ENCODE measurements at places on chromosomes 16 and 17. TPM values are rescaled to one million over a fixed set of nuclear protein-coding genes. Genes with fewer than 3 reads are reported as not detected.

DNA sequence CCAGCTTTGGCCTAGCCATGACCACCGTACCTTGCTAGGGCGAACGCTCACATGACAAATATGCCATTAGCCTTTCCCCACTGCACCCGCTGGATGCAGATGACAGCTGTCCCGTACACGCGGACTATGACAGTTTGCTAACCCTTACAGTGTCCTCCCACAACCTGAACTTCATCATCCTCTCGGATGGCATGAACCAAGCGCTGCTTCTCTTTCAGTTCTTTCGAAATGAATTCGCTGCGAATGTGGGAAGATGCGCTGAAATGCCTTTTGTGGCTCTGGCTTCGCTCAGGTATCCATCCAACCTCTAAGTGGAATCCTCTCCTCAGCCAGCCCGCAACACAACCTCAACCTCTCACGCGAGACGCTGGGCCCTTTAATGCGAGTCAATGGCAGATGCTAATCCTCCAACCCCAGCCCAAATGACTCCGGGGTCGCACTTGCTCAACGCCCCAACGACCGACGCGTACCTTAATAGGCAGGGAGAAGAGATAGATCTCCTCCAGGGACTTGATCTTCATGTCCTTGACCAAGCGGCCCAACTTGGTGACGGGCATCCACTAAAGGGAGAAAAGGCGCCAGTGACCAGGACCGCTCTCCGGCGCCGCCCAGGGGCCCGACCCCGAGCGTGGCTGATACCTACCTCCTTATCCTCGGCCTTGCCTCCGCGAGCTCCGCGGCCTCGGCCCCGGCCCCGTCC lies 670 bp downstream of the RPS2 start:
- H3K4me1 ChIP-seq, result peaks cover 26% of the 10 kb centered on the region
- H3K4me3 ChIP-seq, result peak overlapping the region; percentile 75
- DNase-seq, result no peak
- peaks cover 27% of the 10 kb centered on the region for H3K36me3 ChIP-seq
- peak overlapping the region; percentile 98 for H3K27ac ChIP-seq

DNA sequence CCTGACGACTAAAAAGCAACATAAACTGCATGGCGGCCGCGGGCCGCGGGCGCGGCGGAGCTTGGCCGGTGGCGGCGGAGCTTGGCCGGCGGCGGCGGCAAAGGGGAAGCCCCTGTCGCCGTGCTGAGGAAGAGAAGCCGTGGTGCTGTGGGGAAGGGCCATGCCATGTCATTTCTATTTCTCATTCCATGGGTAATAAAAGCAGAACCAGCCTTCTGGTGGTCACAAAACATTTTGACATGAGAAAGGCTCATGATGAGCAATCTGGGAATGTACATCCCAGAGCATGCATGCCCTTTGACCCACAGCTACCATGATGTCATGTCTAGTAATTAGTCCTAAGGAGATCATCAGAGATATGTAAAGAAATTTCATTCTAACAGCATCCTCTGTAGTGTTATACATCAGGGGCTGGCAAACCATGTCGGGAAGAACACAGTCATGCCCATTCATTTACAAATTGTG lies 23.9 kb upstream of the HEATR6 start:
- peak; percentile 73 for DNase-seq
- peak overlapping the region; percentile 31 for H3K4me3 ChIP-seq
- H3K27ac ChIP-seq, result peak overlapping the region; percentile 58
- no peaks in the 10 kb centered on the region for H3K27me3 ChIP-seq

SLC5A10 gene
- total RNA-seq, result not detected

- H3K27me3 ChIP-seq, result no peaks in the 10 kb centered on the region
- peak; percentile 95 for DNase-seq
- peaks cover 47% of the 10 kb centered on the region for H3K36me3 ChIP-seq
These were observed at the start of gene KRABD2 for GRCh38 chr17:8376271-8377067. Gene KRABD2, minus strand, starts transcription at chr17:8376704.

DNAI2 gene
- not detected for total RNA-seq

- peaks cover 6% of the 10 kb centered on the region for H3K27me3 ChIP-seq
- no peaks in the 10 kb centered on the region for H3K36me3 ChIP-seq
- no peak overlapping the region for H3K4me3 ChIP-seq
- no peaks in the 10 kb centered on the region for H3K4me1 ChIP-seq
- no peak for DNase-seq
- H3K27ac ChIP-seq, result no peak overlapping the region
These were observed 5.5 kb upstream of the RPTOR start for GRCh38 chr17:80539022-80539641.

HCRT gene
- total RNA-seq, result not detected

METTL22 gene
- 38.6 TPM for total RNA-seq

GRCh38 chr16:75590920-75591843 lies 25.0 kb downstream of the GABARAPL2 start:
- no peak for DNase-seq
- H3K36me3 ChIP-seq, result peaks cover 3% of the 10 kb centered on the region
- peak overlapping the region; percentile 20 for H3K27ac ChIP-seq
- no peaks in the 10 kb centered on the region for H3K27me3 ChIP-seq
- peaks cover 4% of the 10 kb centered on the region for H3K4me1 ChIP-seq
- H3K4me3 ChIP-seq, result no peak overlapping the region

GRCh38 chr17:75776386-75777295 lies 8.0 kb upstream of the UNK start:
- no peaks in the 10 kb centered on the region for H3K27me3 ChIP-seq
- H3K4me1 ChIP-seq, result peaks cover 20% of the 10 kb centered on the region
- peaks cover 42% of the 10 kb centered on the region for H3K36me3 ChIP-seq
- DNase-seq, result peak; percentile 47
- H3K27ac ChIP-seq, result no peak overlapping the region

DNA sequence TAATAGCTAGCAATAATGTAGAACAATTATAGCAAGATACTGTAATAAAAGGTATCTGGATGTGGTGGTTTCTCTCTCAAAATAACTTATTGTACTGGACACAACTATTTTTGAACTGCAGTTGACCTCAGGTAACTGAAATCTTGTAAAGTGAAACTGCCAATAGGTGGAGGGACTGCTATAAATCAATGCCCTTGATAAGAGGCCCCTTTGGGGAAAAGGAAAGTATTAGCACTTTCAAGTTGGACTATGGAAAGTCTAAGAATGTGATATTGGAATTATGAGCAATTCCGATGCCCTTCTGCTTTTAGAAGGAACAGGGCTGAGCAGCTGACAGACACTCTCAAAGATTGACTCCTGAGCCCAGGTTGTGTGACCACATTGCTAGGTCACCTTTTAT lies 44.5 kb upstream of the ARHGAP44 start:
- no peak overlapping the region for H3K27ac ChIP-seq
- no peak for DNase-seq
- no peaks in the 10 kb centered on the region for H3K36me3 ChIP-seq

- DNase-seq, result no peak
- no peaks in the 10 kb centered on the region for H3K4me1 ChIP-seq
- H3K4me3 ChIP-seq, result no peak overlapping the region
- H3K36me3 ChIP-seq, result no peaks in the 10 kb centered on the region
These were observed 48.5 kb downstream of the CDH13 start for GRCh38 chr16:82675300-82675699.

DNA sequence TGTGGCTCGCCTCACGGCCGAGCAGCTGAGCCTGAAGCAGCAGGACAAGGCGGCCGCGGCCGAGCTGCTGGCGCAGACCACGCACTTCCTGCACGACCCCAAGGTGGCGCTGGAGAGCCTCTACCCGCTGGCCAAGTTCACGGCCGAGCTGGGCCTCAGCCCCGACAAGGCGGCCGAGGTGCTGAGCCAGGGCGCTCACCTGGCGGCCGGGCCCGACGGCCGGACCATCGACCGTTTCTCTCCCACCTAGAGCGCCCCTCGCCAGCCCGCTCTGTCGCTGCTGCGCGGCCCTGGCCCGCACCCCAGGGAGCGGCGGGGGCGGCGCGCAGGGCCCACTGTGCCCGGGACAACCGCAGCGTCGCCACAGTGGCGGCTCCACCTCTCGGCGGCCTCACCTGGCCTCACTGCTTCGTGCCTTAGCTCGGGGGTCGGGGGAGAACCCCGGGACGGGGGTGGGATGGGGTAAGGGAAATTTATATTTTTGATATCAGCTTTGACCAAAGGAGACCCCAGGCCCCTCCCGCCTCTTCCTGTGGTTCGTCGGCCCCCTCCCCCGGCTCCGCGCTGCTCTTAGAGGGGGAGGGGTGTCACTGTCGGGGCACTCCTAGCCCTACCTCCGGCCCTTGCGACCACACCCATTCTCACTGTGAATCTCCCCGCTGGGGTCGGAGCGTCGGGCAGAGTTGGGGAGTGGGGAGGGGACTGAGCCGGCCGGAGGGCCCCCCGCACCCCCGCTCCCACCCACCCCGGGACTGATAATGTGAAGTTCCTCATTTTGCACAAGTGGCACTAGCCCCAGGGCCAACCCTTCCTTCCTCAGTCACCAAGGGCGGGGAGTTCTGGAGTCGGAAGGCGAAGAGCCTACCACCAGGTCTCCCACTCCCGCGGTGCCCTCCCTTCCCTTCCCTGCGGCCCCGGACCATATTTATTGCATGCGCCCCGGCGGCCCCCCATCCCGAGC lies 4.0 kb downstream of the HIC1 start:
- H3K27me3 ChIP-seq, result no peaks in the 10 kb centered on the region
- H3K27ac ChIP-seq, result peak overlapping the region; percentile 72
- H3K36me3 ChIP-seq, result peaks cover 16% of the 10 kb centered on the region
- DNase-seq, result peak; percentile 93

- peaks cover 34% of the 10 kb centered on the region for H3K4me1 ChIP-seq
- H3K36me3 ChIP-seq, result no peaks in the 10 kb centered on the region
- no peak overlapping the region for H3K27ac ChIP-seq
- no peak for DNase-seq
These were observed 40.7 kb downstream of the KSR1 start for GRCh38 chr17:27496971-27497370.

SKAP1 gene
- total RNA-seq, result 5.1 TPM

DNA sequence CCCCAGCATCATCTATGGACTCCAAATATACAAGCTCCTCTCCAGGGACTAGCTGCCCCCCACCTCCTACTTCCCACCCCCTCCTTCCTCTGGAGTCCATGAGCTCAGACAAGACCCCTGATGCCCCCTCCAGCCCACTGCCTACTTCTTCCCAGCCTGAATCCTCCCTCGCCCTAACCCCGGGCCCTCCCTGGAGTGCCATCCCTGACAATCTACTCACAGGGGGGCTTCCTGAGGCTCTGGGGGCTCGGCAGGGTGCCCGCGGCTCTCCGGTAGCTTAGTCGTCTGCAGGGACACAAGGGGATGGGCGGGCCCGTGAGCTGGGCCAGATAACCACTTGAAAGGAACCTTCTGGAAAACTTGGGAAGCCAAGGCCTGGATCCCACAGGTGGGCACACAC lies 15.1 kb downstream of the MPP3 start:
- DNase-seq, result no peak
- H3K4me1 ChIP-seq, result no peaks in the 10 kb centered on the region
- no peaks in the 10 kb centered on the region for H3K27me3 ChIP-seq

DNA sequence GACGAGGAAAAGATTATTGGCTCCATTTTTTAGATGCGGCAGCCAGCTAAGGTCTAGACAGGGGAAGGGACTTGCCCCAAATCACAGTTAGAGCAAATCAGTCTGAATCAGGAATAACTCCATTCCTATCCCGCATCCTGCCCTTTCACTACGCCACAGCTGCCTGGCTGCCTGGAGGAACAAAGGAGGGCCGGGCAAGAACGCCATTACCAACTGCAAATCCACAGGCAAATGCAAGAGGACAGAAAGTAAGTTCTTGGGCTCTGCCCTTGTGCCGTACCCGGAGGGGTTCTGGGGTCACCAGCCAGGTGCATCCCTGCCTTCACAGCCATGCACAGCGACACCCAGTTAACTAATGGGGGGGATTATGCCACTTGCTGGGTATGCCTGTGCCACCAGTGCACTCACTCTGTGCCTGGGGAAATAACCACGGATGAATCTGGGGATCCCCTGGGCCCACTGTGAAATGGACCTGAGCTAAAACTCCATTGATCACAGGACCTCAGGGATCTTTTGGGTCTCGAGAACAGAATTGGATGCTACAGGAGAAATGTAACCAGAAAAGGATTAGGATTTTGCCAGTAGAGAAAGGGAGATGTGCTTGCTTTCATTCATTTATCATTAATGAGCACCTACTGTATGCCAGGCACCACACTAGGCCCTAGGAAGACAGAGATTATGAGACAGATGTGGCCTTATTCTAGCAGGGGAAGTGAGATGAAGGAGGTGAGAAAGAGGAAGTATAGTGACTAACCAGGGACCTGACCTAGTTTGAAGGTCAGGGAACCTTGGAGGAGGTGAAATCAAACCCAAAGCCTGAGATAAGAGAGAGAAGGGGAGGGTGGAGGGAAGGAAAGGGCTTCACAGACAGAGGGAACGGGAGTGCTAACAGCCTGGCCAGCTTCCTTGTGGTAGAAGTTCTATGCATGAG lies 17.7 kb downstream of the BCL7C start:
- peaks cover 9% of the 10 kb centered on the region for H3K36me3 ChIP-seq
- peaks cover 18% of the 10 kb centered on the region for H3K4me1 ChIP-seq
- peak overlapping the region; percentile 93 for H3K4me3 ChIP-seq
- H3K27me3 ChIP-seq, result no peaks in the 10 kb centered on the region

GRCh38 chr17:51455931-51456330 lies 195.6 kb downstream of the UTP18 start:
- H3K4me3 ChIP-seq, result no peak overlapping the region
- H3K36me3 ChIP-seq, result no peaks in the 10 kb centered on the region
- no peaks in the 10 kb centered on the region for H3K4me1 ChIP-seq
- no peak for DNase-seq
- no peaks in the 10 kb centered on the region for H3K27me3 ChIP-seq
- H3K27ac ChIP-seq, result no peak overlapping the region

- no peak overlapping the region for H3K4me3 ChIP-seq
- H3K27ac ChIP-seq, result no peak overlapping the region
- no peaks in the 10 kb centered on the region for H3K4me1 ChIP-seq
- H3K27me3 ChIP-seq, result no peaks in the 10 kb centered on the region
- H3K36me3 ChIP-seq, result no peaks in the 10 kb centered on the region
These were observed 23.4 kb downstream of the C17orf67 start for GRCh38 chr17:56810343-56810742.

GRCh38 chr16:79316004-79316458 lies 284.5 kb downstream of the MAF start:
- H3K36me3 ChIP-seq, result no peaks in the 10 kb centered on the region
- H3K4me1 ChIP-seq, result no peaks in the 10 kb centered on the region
- no peaks in the 10 kb centered on the region for H3K27me3 ChIP-seq
- no peak overlapping the region for H3K27ac ChIP-seq

CTRL gene
- 0.96 TPM for total RNA-seq

- H3K36me3 ChIP-seq, result no peaks in the 10 kb centered on the region
- H3K4me3 ChIP-seq, result no peak overlapping the region
- DNase-seq, result no peak
- H3K27me3 ChIP-seq, result no peaks in the 10 kb centered on the region
- H3K27ac ChIP-seq, result no peak overlapping the region
These were observed 52.5 kb downstream of the SHCBP1 start for GRCh38 chr16:46568472-46569230.

DNA sequence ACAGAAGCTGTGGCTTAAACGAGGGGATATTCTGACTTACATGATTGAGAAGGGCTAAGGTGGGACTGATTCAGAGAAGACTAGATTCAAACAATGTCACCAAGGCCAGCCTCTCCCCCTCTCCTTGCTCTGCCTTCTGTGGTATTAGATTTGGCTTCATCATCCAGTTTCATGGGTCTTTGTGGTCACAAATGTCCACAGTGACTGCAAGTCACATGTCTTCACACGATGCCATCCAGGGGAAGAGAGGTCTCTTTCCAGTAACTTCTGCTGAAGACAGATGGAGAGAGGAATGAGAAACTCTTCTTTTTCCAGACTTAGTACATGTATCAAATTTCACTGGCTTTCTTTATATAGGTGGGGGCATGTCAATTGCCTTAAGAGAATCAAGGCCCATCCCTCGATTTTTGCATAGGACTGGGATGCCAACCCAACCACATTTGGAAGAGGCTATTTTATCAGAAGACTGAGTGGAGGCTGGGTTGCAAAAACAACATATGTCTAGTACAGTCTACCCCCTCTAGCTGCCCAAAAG lies 57.3 kb upstream of the HNF1B start:
- H3K27ac ChIP-seq, result no peak overlapping the region
- H3K27me3 ChIP-seq, result no peaks in the 10 kb centered on the region
- H3K36me3 ChIP-seq, result no peaks in the 10 kb centered on the region
- no peak overlapping the region for H3K4me3 ChIP-seq

AGRP gene
- total RNA-seq, result 4.9 TPM

WNT9B gene
- total RNA-seq, result 2.0 TPM
